ENCODE measurements at places on chromosomes 7 and 10.

DNA sequence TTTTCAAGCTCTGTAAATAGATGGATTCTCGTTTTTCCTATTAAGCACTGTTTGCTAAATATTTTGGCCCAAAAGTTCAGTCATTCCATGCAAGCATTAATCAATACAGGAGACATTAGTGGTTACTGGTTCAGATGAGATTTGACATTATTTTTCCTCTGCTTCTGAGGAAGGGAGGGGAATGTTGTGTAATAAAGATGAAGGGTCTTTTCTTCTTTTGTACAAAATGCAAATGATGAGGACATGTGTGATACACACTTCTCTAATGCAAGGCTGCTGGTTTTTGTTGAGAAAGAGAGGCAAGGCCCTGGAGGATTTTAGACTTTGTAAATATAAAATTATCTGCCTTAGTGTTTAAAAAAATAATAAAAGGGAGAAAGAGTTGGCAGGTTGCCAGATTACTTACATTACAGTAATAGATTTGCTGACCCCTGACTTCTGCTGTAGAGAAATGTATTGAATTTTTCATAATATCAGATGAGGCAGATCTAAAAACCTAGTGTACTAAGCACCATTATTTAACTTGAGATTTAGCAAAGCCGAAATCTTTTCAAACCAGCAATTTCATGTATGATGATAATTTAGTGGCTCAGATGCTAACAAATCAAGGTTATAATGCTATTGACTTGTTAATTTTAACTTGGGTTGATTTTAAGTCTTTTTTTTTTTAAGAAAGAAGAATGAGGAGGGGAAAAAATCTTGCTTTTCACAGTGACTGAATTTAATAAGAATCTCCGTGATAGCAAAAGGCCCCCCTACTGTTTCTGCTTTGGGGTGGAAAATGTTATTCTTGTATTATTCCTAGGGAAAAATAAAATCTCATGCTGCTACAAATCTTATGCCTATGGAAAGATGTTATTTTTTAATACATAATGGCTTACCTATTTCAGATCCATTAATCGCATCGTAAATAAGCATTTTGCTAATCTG lies 180.1 kb downstream of the ARID5B start:
- H3K27ac ChIP-seq, result peak overlapping the region; percentile 95
- H3K36me3 ChIP-seq, result no peaks in the 10 kb centered on the region
- DNase-seq, result no peak
- H3K4me3 ChIP-seq, result no peak overlapping the region

DNA sequence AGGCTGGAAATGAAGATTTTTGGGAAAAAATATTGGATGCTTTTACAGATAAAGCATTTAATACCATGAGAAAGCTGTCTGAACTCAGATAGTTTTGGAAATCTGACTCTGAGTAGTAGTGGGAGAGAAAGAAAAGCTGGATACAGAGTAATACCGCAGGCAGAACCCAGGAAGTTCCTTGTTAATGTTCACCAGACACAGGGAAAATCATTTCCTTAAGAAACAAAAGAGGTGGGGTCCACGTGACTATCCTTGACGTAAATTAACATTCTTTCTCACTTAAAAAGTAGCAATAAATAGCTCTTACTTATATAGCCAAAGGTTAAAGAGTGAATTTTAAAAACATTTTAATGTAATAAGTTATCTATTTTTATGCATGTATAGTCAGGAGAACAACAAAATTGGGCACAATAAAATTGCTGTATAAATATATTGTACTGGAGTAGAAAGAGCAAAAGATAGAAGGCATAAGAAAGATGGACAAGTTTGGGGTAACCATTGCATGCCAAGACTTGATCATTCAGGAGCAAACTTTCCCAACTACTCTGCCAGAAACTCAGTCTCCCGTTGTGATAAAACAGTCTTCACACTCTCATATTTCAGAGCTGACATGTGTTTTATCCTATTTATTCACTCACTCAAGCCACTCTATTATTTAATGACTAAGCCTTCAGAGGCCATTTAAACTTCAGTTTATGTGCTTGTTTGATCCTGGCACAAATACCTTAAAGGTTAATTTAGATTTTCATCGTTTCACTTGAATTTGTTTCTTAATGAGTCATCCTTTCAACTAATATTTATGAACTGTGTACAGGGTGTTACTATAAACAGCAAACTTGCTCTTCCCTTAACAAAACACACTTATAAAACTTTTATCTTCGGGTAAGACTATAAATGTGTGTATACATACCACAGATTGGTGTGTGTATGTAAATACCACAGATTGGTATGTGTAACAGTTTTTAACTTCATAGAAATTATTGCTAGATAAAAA lies 143.1 kb downstream of the GNAI1 start:
- no peaks in the 10 kb centered on the region for H3K4me1 ChIP-seq
- no peak overlapping the region for H3K27ac ChIP-seq
- no peaks in the 10 kb centered on the region for H3K27me3 ChIP-seq

DNA sequence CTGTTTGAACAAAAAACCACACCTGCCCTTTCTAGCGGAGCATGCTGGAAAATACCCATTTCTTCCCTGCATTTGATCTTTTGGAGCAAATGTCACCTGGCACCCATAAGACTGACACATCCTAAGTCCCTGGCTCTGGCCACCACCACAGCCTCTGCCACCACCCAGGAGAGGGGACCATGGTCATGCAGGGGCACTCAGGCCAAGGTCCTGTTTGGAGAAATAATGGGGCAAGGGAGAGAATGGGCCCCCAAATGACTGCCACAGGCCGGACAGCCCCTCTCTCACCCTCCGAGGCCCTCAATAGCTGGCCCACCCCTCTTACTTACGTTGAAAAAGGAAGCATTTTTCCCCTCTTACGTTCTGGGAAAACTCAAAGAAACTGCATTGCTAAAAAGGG lies 35.4 kb downstream of the RGS10 start:
- DNase-seq, result no peak
- H3K27me3 ChIP-seq, result no peaks in the 10 kb centered on the region
- no peak overlapping the region for H3K27ac ChIP-seq
- H3K4me3 ChIP-seq, result no peak overlapping the region
- H3K36me3 ChIP-seq, result no peaks in the 10 kb centered on the region

DNA sequence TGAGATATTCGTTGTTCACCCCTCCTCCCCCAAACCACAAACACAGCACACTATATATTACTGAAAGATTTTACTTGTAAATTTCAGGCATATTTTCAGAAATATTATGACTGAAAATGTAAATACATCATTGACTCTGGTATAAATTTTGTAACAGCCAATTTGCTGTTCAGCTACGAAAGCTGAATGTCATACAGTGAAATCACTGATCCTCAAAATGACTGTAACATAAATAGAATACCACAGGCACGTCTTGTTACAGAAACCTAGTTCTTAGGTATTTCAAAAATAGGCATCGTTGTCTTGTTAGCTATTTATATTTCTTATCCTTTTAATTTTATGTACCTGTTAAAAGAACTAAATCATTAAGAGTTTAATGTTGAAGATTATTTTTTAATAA lies 15.1 kb downstream of the TRUB1 start:
- DNase-seq, result no peak
- peaks cover 21% of the 10 kb centered on the region for H3K36me3 ChIP-seq
- peaks cover 6% of the 10 kb centered on the region for H3K4me1 ChIP-seq

DNA sequence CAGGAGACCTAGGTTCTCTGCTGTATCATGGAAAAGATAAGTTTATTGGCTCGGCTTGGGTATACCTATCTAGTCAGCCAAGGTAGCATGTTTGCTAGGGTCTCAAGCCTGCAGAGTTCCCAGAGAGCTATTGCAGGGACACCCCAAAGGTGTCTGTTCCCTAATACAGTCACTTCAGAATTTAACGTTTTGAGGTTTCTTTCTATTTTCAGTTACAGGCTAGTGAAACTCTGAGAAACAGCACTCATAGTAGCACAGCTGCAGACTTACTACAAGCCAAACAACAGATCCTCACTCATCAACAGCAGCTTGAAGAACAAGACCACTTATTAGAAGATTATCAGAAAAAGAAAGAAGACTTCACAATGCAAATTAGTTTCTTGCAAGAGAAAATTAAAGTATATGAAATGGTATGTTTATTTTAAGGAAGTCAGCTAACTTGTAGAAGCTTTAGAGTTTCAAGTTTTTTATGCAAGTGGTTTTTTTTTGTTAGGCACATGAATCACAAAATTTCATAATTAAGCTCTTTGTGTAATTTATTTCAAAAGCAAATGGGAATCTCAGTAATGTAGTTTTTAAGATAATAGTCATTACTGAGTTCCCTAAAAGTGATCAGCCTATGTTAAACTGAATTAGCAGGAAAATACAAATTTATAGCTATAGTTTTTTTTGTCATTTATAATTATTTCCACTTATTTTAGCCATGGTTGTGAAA lies 54.9 kb downstream of the AKAP9 start:
- DNase-seq, result no peak
- H3K4me1 ChIP-seq, result no peaks in the 10 kb centered on the region
- no peak overlapping the region for H3K27ac ChIP-seq

DNA sequence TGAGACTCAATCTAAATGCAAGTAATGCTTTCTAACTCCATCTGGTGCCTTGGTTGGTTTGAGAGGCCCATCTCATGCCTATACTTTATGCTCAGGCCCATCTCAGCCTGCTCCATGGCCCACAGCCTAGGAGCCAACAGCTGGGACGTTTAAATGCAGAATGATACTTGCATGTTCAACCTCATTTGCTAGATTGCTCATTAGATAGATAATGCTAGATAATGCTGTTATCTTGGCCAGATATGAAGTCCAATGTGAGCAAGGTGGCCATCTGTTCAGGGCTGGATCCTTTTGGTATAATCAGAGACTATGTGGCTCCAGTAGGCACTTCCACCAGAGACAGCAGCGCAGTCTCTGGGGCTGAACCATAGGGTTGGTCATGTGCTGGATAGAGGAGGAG lies 321.6 kb upstream of the PHYHIPL start:
- no peak overlapping the region for H3K4me3 ChIP-seq
- H3K27me3 ChIP-seq, result no peaks in the 10 kb centered on the region
- H3K36me3 ChIP-seq, result no peaks in the 10 kb centered on the region

DNA sequence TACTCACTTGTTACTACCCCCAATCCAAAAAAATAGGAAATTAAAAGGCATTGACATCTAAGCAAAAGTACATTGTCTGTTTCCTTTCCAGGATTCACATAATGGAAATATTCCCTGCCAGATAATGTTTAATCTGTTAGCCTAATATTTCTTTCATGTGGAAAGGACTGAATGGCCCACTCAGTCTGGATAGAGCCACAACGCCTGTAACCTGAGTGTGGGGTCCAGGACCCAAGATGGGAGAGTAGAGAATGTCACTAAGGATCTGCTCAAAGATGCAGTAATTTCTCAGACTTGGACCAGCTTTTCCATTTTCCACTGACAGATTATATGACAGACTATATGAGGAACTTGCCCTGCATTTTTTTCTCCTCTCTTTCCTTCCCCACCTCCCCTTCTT lies 1088.9 kb downstream of the KCNMA1 start:
- H3K36me3 ChIP-seq, result no peaks in the 10 kb centered on the region
- H3K4me3 ChIP-seq, result no peak overlapping the region
- no peaks in the 10 kb centered on the region for H3K4me1 ChIP-seq
- H3K27ac ChIP-seq, result no peak overlapping the region

GRCh38 chr7:196283-196682 lies 3.9 kb downstream of the FAM20C start:
- no peaks in the 10 kb centered on the region for H3K27me3 ChIP-seq
- DNase-seq, result no peak
- H3K27ac ChIP-seq, result no peak overlapping the region
- H3K36me3 ChIP-seq, result peaks cover 64% of the 10 kb centered on the region

DNA sequence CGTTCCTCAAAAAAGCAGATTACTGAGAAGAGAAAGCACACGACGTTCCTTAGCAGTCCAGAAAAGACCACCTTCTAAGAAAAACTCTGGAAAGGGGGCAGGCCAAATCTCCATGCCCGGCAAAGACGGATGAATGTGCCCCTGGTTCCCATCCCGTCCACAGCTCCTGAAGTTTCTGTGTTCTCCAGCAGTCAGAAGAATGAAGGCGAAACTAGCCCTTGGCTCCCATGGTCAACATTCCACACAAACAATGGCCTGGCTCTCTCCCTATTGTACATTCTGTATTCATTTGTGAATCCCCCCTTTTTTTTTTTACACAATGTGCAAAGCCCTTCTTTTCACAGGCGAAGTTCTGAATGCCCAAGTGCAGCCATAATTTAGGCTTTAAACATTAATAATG lies 5.3 kb downstream of the CTBP2 start:
- peak overlapping the region; percentile 35 for H3K27ac ChIP-seq
- peaks cover 40% of the 10 kb centered on the region for H3K4me1 ChIP-seq
- no peak for DNase-seq

- no peak overlapping the region for H3K27ac ChIP-seq
- no peaks in the 10 kb centered on the region for H3K27me3 ChIP-seq
- no peaks in the 10 kb centered on the region for H3K36me3 ChIP-seq
These were observed 143.2 kb downstream of the MAPK8 start for GRCh38 chr10:48449501-48450232.

- H3K4me1 ChIP-seq, result peaks cover 12% of the 10 kb centered on the region
- H3K36me3 ChIP-seq, result no peaks in the 10 kb centered on the region
- no peaks in the 10 kb centered on the region for H3K27me3 ChIP-seq
- H3K27ac ChIP-seq, result no peak overlapping the region
- H3K4me3 ChIP-seq, result no peak overlapping the region
These were observed 71.7 kb downstream of the GNAT3 start for GRCh38 chr7:80439894-80440821.

DNA sequence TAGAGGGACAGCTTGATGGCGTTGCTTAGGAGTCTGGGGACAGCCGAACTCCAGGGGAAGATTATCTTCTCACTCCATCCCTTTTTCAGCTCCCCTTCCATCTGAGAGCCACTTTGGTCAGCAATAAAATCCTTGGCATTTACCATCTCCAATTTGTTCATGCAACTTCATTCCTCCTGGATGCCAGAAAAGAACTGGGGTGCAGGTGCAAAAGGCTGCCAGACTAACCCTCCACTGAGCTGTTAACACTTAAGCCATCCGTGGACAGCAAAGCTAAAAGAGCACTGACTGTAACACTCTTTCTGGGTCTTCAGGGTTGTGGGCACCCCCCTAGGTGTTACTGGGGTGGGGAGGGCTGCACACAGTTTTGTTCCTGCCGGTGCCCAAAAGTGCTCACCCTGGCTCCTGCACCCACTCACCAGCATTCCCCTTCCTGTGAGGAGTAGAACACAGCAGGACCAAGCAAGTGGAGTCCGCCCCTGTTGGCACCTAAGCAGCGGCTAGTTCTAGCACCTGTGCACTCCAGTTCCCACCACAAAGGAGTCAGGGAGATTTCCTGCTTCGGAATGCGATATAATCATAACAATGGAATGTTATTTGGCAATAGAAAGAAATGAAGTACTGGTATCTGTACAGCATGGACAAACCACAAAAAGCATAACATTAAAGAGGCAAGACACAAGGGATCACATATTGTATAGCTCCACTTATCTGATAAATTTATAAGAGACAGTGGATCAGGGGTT lies 95.1 kb downstream of the NPY start:
- no peak overlapping the region for H3K27ac ChIP-seq
- no peaks in the 10 kb centered on the region for H3K36me3 ChIP-seq
- no peak overlapping the region for H3K4me3 ChIP-seq
- no peaks in the 10 kb centered on the region for H3K27me3 ChIP-seq

Measured in esophagus squamous epithelium (tissue), 5 donors.